Adipose tissue (tissue), 3 donors: ENCODE measurements at places on chromosomes 5 and 9. TPM values are rescaled to one million over a fixed set of nuclear protein-coding genes. Genes with fewer than 3 reads are reported as not detected.

The SURF2 gene
- polyA plus RNA-seq, result 27.8 TPM

The FPGS gene
- polyA plus RNA-seq, result 148 TPM

The RUSC2 gene
- polyA plus RNA-seq, result 18.3 TPM

The DOCK8 gene
- polyA plus RNA-seq, result 12.4 TPM

The RALGDS gene
- polyA plus RNA-seq, result 98.2 TPM
